H9 (cell line): ENCODE measurements at places on chromosomes 3 and 15.

DNA sequence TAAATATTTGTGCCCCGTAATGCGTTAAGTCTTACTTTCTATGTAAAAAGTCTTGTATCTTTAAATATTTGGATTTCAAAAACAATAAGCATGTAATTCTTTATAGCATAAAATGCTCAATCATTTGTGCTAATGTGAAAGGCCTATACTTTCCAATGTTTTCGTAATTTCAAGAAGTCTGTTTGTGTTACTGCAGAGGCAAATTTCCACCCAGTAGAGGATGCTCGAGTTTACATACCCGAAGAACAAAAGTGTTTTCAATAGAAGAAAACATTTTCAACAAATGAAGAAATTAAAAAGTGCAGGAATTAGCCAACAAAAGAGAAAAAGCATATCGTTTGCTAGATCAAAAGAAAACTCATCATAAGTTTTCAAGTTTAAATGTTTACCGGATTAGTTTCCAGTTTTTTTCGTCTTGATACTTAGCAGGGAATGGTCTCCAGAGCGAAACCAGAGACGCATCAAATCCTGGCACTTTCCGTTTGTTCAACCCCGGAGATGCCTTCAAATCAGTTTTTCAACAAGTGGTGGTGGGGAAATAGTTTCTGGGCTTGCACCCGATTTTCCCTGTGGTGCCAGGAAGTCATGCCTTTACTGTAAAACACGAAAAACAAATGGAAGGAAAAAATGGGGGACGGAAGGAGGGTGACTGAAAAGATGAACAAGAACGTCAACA lies 1.0 kb downstream of the CGGBP1 start:
- DNase-seq, result no peak

- no peak for DNase-seq
These were observed 3.2 kb upstream of the EIF1B start for GRCh38 chr3:40306336-40306735.

DNA sequence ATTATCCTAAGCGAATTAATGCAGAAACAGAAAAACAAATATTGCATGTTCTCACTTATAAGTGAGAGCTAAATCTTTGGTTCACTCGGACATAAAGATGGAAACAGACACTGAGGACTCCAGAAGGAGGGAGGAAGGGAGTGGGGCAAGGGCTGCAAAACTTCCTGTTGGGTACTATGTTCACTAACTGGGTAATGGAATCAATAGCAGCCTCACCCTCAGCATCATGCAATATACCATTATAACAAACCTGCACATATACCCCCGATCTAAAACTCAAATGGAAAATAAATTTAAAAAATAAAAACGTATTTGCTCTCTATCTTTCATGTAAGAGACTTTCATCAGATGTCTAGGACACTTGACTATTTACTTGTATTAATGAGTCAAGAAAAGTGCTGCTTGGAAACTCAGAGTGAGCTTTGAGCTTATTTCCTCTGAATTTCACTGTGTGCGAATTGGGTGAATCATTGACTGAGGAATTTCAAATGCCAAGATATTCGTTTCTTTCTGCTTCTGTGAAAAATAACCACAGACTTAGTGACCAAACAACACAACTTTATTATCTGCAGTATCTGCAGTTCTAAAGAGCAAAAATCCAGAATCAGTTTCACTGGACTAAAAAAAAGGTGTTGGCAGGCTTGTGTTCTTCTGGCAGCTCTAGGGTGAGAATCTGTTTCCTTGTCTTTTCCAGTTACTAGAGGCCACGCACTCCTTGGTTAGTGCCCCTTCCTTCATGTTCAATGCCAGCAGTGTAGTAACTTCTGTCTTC lies 18.4 kb downstream of the TM4SF18 start:
- DNase-seq, result no peak

DNA sequence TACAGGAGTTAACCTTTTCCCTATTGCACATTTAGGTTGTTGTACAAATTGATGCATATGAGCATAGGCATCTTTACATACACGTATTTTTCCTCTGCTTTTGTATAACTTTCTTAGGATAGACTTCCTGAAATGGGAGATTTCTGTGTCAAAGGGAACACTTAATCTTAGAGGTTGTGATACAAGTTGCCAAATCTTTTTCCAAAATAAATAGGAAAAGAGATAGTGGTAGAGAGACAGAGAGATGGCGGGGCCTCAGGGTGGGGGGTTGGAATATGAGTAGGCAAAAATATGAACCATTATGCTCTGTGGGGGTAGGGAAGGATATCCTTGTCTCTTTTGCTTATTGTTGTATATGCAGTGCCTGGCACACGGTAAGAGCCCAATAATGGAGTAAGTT lies 70.7 kb upstream of the UBE2E1 start:
- DNase-seq, result no peak

GRCh38 chr3:147705651-147706051 lies 296.5 kb downstream of the ZIC1 start:
- no peak for DNase-seq

- DNase-seq, result no peak
These were observed 13.9 kb downstream of the BTBD1 start for GRCh38 chr15:83053151-83053550.

DNA sequence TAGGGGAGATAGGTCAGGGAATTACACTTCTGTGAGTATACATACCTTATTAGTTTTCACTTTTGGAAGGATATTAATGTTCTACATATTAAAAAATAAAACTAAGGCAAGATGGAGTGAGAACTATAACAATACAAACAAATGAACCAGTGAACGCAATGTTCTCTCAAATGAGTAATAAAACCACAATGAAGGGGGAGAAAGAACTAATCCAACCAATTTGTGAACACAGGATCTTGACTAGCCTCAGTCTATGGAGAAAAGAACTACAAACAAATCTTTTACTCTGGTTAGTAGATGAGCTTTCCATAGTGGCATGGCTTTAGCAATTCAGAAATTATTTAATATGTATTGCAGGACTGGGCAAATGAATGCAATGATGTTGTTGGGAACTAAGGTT lies 26.9 kb upstream of the ATOSA start:
- no peak for DNase-seq

- no peak for DNase-seq
These were observed 10.1 kb upstream of the CHCHD6 start for GRCh38 chr3:126693921-126694320.

GRCh38 chr3:187944390-187945179 lies 199.3 kb upstream of the BCL6 start:
- DNase-seq, result no peak

GRCh38 chr15:72005483-72005882 lies 112.5 kb downstream of the MYO9A start:
- no peak for DNase-seq

DNA sequence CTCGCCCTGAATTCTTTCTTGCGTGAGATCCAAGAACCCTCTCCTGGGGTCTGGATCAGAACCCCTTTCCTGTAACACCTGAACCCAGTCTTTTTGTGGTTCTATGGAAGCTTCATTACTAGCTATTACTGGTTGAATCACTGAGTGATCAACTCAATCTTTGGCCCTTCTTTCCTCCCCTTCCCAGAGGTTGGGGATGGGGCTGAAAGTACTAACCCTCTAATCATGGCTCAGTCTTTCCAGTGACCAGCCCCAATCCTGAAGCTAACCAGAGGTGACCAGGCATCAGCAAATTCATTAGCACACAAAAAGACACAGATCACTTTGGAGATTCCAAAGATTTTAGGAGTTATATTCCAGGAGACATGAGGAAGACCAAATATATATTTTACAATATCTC lies 39.5 kb downstream of the HERC1 start:
- no peak for DNase-seq

GRCh38 chr3:189927975-189928895 lies 192.5 kb downstream of the P3H2 start:
- DNase-seq, result no peak

GRCh38 chr15:48954538-48954937 lies 9.2 kb downstream of the SHC4 start:
- peak; percentile 60 for DNase-seq

DNA sequence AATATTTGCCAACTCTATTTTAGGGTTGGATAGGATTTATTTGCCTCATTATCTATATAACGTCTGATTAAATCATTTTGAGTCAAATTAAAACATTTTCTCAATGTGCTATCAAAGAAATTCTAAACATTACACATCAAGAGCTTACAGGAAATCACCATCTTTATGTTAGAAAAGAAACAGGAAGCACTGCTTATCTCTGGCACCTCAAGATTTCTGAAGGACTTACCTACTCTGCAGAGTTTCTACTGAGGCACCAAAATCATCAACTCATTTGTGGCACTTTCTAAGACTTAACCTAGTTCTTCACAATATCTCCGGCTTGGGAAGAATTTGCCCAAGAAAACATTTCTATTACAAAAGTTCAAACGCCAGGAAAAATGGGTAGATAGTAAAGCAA lies 181.3 kb upstream of the EOMES start:
- DNase-seq, result no peak

DNA sequence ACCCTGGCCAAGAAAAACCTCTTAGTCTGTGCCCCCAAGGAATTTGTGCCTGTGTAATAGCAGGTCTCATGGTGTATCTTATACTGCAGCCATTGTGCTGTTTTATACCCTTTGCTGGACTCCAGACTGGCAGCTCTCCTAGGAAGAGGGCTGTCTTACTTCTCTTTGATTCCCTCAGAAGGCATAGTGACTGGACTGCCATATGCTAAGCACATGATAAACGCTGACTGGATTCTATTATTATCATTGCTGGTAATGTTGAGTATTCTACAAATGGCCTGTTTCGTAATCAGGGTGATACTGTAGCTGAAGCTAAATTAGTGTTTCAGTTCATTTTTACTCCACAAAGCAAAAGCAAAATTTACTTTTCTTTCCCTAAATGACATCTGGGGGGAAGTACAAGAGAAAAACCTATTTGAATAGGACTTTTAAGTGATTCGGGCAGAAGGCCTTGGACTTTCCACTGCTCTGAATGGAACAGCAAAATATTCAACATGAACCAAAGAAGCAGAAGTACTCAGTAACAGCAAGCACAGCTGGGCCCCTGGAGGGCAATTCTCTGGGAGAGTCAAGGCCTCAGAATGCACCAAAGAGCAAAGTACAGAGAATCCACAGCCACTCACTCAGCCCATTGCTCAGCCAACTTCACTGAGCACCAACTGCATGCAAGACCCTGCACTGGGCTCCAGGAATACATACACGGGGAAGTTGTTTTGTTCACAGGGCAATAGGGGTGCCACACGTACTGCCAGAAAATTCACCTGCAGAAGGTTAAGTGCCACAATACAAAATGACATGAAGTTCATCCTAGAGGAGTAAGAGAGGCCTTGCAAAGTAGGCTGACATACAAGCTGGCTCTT lies 7.9 kb upstream of the BCL2A1 start:
- DNase-seq, result no peak

DNA sequence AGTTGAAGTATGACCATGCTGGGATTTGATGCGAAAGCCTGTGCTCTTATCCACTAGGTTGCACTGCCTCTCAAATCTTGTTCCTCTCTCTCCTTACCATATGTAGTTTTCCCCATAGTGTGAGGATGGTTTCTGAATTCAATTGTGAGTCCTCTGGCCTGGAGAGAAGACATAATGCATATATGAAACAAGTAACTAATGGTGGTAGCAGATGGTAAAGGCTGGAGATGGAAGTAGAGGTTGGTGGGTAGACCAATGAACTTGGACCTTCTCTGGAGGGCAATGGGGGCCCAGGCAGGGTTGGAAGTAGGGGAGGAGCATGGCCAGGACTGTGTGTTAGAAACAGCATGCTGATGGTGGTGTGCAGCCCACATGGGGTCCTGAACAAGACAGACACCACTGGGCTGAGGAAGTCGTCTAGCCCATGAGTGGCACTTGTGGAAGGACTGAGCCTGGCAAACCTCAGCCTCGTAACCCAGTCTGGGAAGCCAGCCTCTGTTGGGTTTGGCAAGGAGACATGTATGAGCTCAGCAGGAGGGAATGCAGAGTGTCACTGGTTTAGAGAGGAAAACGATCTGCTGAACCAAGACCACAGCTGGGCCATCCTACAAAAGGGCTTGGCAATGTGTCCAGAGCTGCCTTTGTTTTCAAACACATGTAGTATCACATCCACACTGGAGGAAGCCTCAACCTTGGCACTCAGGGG lies 18.5 kb upstream of the LMCD1 start:
- no peak for DNase-seq

DNA sequence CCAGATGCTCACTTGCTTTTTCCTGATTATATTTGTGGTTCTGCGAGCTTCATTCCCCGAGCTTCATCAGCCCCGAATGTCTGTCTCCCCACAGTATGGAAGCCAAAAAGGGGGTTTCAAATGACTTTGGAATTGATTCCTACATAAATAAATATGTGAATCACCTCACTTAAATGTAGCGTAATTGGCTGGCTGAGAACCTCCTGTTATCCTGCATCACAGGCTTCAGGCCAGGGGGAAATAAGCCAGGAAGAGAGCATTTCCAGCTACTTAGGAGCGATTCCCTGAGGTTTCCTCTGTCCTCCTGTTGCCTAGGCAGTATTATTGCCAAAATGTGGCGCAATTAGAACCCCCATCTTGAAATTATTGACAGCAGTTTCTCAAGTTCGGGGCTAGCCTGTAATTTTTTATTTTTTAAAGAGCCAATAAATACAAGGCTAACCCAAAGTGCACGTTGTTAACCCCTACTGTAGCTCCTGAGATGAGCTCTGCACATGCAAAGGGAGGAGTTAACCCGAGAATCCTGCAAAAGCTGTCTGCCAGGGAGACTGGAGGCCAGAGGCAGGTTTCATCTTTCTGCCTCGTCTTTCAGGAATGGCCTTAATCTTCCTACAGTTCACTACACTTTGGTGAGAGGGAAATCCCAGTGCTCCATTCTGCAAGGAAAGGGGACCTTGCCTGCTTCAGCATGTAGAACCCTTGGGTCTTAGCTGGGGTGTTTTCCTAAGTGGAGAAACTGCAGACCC lies 148.2 kb downstream of the ADAMTS9 start:
- DNase-seq, result no peak

GRCh38 chr3:1609416-1609815 lies 489.2 kb upstream of the CNTN4 start:
- DNase-seq, result no peak

DNA sequence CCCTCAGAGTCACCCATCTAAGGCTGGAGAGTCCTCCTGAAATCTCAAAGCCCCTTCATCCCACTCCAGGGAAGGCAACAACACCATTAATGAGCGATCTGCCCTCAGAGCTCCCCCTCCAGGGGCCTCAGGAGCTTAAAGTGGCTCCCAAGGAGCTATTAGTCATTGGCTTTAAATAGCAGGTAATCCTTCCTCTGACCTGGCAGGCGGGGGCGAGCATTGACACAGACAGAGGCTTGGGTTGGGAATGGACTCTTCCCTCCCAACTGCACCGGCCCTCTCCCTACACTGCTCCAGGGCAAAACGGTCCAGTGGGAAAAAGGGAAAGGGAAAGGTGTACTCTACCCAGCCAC lies 1.4 kb downstream of the MFGE8 start:
- peak; percentile 61 for DNase-seq

- DNase-seq, result no peak
These were observed 84.8 kb upstream of the IQSEC1 start for GRCh38 chr3:13157986-13158385.
